Bronchial epithelial cell (primary cell): ENCODE measurements at places on chromosomes 2 and 18.

DNA sequence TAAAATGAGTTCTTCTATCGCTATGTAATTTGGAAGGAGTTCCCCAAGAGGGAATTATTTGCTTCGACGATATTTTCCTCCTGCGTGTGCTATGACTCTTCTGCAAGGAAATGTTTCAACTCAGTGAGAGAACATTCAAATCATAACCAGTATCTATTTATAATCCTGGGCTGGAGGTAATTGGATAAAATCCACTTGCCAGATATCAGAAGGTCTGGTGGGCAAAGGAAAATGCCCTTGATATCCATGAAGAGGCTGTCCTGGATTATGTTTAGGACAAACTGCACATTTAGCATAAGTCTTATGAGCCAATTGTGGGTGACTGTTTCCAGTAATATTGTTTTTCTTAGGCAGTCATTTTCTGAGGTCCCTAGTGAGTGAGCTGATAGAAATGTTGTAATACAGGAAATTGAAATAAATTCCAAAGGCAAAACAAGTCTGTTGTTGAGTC is 17.7 kb downstream of the RPIA start:
- DNase-seq: peak; percentile 81

GRCh38 chr18:13453714-13454113 is 235.2 kb downstream of the LDLRAD4 start:
- DNase-seq: no peak

DNA sequence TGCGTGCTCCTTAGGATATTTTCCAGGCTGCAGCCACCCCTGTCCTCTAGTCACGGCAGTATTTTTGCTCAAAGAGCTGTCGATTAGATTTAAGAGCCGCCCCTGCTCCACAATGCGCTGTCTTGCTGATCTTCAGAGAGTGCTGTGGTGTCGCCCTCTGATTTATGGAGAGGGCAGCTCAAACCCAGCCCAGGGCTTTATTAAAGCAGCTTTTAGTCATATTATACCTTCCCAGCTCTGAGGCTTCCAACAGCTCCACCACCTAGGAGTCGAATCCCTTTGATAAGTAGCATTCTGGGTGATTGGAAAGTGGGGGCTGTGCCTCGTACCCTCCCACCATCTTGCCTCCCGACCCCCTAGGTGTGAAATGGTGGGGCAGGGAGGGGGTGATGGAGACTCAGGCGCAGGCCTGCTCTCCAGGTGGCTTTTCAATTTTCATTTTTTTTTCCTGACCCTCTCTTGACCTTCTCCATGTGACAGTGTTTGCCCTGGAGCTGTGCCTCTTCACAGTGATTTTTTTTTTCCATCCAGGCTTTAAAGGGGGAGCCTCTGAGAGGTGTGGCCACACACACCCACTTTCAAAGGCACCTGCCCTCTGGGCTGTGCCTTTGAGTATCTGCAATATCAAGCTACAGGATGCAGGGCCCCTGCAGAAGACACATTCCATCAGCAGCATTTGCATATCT is 53.1 kb upstream of the NRP2 start:
- no peak for DNase-seq

DNA sequence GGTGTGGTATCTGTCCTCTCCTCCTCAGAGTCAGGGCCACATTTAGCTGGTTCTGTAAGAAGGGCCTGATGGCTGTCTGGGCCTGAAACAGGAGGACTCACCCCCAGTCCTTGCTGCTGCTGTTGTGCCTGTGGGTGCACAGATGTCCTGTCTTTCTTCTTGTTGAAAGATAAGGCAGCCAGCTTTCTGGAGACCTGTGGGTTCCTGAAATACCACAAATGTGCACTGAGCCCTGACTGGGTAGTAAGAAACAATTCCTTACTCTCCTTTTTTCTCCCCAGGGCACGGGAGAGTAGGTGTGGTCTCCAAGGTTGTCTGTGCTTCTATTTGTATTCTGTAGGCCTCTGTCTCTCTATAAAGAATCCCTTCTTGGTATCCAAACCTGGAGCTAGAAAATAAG is 96.2 kb upstream of the DLX2 start:
- DNase-seq: no peak

GRCh38 chr18:48450685-48451084 is 41.5 kb upstream of the ZBTB7C start:
- DNase-seq: no peak

DNA sequence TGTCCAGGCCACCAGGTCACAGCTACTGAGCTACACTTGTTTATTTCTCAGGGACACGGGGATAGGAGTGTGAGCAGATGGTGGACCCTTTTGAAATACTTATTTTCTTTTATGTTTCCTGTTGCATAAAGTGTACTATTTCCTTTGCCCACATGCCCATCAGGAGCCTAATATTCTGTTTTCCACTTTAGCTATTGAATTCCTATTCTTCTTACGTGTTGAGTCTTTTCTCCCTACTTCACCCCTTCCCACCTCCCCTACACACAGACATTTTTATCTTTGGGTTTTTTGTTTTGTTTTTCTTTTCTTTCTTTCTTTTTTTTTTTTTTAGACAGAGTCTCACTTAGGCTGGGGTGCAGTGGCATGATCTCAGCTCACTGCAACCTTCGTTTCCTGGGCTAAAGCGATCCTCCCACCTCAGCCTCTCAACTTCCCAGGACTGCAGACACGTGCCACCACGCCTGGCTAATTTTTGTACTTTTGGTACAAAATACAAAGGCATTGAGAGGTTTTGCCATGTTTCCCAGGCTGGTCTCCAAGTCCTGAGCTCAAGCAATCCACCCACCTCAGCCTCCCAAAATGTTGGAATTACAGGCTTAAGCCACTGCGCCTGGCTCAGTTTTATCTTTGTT is 5.2 kb upstream of the GPR55 start:
- DNase-seq: no peak

- peak; percentile 80 for DNase-seq
Measured at GRCh38 chr2:113890253-113891235, 655 bp downstream of the ACTR3 start.

GRCh38 chr2:36490749-36491148 is 107.2 kb downstream of the FEZ2 start:
- DNase-seq: no peak

GRCh38 chr2:172806996-172807395 is 71.4 kb downstream of the RAPGEF4 start:
- no peak for DNase-seq

DNA sequence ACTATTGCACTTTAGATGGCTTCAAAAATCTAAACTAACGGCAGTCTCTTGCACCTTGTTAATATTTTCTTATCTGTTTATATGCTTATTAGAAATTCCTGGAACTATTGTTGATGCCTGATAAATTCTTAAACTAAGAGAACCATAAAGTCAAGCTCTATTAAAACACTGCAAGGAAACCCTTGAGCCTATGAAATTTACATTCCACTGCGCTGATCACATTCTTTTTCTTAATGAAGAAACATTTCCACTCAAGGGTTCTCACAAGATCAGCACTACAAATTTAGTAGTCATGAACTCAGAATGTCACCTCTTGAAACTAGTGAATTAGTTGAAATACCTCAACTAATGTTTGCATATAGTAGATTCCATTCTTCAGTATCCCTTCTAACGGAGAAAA is 331.8 kb upstream of the SLC8A1 start:
- no peak for DNase-seq

- DNase-seq: no peak
Measured at GRCh38 chr2:96393989-96394761, 58.6 kb downstream of the NCAPH start.

DNA sequence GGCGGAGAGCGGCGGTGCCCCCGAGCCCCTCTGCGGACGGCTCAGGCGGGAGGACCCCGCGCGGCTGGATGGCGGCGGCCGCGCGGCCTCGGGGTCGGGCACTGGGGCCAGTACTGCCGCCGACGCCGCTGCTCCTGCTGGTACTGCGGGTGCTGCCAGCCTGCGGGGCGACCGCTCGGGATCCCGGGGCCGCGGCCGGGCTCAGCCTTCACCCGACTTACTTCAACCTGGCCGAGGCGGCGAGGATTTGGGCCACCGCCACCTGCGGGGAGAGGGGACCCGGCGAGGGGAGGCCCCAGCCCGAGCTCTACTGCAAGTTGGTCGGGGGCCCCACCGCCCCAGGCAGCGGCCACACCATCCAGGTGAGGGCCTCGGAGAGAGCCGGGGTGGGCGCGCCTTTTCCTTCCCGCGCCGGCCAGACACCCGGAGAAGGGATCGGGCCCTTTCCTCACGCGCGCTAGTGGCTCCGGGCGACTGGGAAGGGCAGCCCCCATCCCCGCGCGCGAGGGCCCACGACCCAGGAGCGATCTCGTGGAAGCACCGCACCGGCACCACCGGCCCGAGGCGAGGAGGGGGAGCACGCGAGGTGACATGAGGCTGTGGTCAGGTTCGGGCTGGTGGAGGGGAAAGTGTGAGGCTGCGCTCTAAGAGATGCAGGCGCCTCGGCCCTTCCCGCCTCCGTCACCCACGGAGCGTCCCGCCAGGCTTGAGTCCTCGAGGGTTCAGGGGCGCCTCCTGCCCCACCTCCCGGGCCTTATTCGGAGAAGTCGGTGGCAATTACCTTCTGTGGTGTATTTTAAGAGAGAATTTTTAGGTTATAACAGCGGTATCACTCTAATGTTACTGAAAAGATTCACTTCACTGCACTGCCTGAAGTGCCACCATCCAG is 607 bp downstream of the LAMA3 start:
- no peak for DNase-seq

- DNase-seq: peak; percentile 75
Measured at GRCh38 chr2:209425471-209426071, 1.7 kb downstream of the MAP2 start.

GRCh38 chr2:188986839-188987238 is 12.7 kb downstream of the COL3A1 start:
- DNase-seq: no peak

- DNase-seq: no peak
Measured at GRCh38 chr2:201840726-201841125, 34.4 kb downstream of the CDK15 start.

DNA sequence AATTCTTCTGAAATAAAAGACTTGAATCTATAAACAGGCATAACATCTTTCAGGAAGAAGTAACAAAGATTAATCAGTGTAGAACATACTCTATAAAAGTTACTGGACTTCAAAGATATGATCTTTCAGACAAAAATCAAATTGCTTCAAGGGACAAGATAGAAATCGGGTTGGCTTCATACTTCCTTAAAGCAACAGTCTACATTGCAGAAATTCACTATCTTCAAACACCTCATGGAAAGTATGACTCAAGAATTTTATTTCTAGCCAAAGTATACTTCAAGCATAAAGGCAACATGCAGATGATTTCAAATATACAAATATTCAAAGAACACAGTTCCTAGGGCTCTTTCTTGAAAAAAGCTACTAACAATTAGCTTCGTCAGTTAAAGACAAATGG is 240.7 kb downstream of the SRBD1 start:
- DNase-seq: no peak

DNA sequence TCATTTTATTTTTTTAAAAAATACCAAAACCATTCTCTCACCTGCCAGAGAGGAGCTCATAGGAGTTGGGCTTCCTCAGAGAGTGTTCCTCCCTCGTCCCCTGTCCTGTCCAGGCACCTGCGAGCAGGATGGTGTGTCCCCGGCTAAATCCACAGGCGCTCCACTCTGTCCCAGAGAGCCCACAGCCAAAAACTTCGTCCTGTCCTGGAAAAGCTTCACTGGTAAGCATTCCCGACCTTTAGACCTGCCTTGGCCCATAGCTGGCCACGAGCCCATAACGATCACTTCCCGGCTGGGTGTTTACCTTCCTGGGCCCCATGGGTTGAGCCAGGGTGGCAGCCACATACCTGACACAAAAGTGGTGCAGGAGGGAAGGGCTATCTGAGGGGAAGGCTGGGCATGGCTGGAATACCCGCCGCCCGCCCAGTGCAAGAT is at the start of gene NGEF:
TSS of gene NGEF (minus strand) at position 230 of the 435 bp plus-strand sequence. CDS start 38,366 bp downstream, outside the sequence.
- DNase-seq: no peak

DNA sequence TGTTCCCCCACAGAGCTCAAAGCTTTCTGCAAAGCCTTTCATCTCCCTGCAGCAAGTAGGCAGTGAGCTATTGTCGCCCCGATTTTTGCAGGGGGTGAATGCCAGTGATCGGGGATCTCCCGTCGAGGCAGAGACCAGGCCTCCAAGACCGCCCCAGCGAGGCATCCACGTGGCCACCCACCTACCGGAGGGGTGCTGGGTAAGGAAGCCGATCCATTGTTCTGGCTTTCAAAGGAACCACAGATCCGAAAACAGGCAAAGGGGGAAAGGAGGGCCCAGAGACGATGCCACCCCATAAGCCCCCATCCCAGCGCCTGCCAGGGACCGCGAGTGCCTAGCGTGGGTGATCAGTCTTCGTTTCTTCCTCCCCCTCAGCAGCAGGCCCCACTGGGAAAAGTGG is 2.4 kb downstream of the ADRA2B start:
- DNase-seq: no peak

- no peak for DNase-seq
Measured at GRCh38 chr2:42761554-42761953, 2.4 kb downstream of the OXER1 start.

DNA sequence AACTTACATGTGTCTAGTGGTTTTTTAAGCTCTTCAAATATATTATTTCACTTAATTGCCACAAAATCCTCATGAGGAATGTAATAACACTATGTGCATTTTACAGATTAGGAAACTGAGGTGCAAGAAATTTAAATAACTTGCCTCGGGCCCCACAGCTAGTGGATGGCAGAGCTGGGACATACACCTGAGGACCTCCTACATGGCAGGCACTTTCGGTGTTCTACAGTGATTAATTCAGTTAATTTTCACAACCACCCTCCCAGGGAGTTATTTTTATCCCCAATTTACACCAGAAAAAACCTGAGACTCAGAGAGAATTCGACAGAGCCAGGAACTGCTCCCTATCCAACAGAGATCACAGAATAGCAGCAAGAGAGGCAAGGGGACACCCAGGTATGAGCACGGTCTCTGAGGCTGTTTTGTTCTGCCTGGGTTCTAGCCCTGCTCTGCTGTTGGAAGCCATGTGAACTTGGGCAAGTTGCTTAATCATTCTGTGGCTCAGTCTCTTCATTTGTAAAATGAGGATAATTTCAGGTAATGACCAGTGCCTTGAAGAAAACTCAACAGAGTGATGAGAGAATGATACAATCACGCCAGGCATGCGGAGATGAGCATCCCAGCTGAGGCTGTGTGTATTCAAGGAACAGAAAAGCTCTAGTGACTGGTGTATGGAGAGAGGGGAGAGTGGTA is 82.3 kb downstream of the MYCN start:
- no peak for DNase-seq

- no peak for DNase-seq
Measured at GRCh38 chr2:231923951-231924888, 2.0 kb downstream of the NPPC start.

- no peak for DNase-seq
Measured at GRCh38 chr2:10892796-10893350, 18.9 kb upstream of the KCNF1 start.
